Breast epithelium (tissue), 4 donors: ENCODE measurements at places on chromosomes 1 and 21.
A peak's percentile ranks its signal among the peaks of the same experiment; 100 is the strongest.

- peak; percentile 28 for DNase-seq
These were observed 11.0 kb upstream of the TFF1 start for GRCh38 chr21:42377211-42377950.

DNA sequence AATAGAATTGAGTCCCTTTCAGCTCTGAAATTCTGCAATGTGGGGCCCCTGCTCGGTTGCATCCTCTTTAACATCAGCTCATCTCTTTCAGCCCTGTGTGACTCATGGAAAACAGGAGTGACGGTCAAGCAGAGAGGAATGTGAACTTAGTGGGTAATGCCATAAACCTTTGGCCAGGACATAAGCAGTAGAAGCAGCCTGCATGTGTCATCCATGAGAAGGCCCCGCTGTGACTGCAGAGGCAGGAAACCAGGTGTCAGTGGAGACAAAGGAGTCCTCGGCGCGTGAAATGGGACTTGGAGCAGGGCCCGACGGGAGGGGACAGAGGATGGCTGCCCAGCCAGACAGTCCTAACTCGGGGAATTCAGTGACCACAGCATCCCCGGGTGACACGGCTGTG lies 21.1 kb upstream of the EPHB2 start:
- DNase-seq: no peak

DNA sequence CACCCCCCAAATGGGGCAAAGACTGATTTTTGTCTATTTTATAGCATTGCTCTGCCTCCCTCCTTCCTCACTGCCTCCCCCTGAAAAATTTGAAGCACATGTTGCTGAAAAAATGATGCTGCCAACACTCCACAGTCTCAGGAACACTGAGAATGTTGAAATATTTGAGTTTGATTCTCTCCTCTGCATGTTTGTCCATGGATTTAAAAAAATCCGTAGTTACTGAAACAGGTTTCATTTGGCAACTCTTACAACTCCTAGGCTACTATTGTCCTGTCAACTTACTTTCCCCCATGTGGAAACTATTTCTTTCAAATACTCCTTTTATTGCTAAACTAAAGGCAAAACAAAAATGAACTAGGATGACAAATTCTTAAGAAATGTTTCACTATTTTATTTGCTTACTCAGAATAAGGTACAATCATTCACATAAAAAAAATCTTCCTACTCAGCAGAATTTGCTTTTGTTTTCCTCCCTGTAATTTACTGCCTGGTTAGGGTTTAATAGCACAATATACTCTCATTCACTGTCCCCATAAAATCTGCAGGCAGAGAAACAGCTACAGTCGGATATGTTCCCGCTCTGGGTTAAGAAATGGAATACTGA lies 50.2 kb downstream of the C21orf91 start:
- DNase-seq: no peak

DNA sequence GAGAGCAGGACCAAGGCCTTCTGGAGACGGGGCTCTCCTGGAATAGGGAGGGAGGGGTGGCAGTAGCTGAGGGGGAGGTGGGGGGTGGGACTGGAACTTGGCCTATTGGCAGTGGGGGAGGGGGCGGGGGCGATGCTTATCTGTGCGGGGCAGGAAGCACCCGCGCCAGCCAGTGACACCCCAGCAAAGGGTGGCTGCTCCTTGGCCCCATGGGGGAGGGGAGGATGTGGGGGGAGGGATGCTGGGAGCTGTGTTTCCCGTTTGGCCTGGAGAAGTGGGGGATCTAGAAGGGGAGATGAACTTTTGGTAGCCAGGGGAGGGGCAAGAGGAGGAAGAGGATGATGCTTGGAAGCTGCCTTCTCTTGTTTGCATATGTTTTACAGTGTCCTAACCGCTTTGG lies 11.0 kb downstream of the ZBTB7B start:
- DNase-seq: no peak

- no peak for DNase-seq
These were observed 49.5 kb downstream of the OLFML2B start for GRCh38 chr1:161973924-161974845.
